ENCODE measurements at places on chromosomes 7 and 10. TPM values are rescaled to one million over a fixed set of nuclear protein-coding genes. Genes with fewer than 3 reads are reported as not detected.

Gene GIMAP1
- total RNA-seq = 3.1 TPM

Gene ASAH2
- total RNA-seq = 1.6 TPM

Gene CEP55
- 7.0 TPM for total RNA-seq

Gene ZNF804B
- total RNA-seq = under 0.01 TPM

Gene PRKAR2B
- total RNA-seq = 3.7 TPM

Gene TRIM50
- total RNA-seq = 0.44 TPM

Gene PLEKHS1
- 0.04 TPM for total RNA-seq

Gene EVX1
- not detected for total RNA-seq

Gene GPR15LG
- total RNA-seq = not detected

Gene CRYGN
- total RNA-seq = 0.09 TPM

Gene SFTPA1
- not detected for total RNA-seq

Gene MOGAT3
- not detected for total RNA-seq

Gene FBXL13
- total RNA-seq = 0.71 TPM

Gene FAM131B
- 1.4 TPM for total RNA-seq

Gene AKR1C8
- 0.09 TPM for total RNA-seq

Data from muscle of leg (tissue), 16 donors.